ENCODE measurements at places on chromosomes 11 and 22. TPM values are rescaled to one million over a fixed set of nuclear protein-coding genes. Genes with fewer than 3 reads are reported as not detected.

DNA sequence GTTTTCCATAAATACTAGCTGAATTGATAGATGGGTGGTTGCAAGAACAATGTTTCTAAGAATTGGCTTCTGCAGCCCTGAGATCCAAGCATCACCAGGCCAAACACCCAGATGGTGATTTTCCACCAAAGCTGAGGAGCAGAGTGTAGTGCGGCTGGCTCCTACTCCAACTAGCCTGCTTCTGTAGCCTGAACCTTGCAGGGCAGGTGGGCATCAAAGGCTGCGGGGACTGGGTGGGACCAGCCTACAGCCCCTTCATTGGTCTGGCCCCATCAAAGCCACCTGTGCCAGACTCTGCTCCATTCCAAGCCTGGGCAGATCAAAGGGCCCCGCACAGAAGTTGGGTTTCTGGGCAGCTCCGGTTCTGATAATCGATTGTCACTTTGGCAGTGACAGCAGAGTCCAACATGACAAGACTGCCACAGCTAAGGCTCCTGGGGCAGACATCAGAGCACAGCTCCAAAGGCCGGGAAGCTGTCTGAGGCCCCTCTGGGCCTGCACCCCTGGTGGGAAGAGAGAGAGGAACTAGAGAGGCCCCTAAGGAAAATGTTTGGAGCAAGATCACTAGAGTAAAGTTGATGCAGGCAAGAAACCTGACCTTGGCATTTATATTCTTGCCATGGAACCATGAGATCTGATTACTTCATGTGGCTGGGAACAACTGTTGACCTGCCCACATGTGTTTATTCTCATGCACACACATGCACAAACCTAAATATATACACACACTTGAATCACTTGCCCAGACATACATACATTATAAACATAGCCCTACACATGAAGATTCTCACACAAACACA lies 582.9 kb downstream of the INSC start:
- DNase-seq, result no peak

DNA sequence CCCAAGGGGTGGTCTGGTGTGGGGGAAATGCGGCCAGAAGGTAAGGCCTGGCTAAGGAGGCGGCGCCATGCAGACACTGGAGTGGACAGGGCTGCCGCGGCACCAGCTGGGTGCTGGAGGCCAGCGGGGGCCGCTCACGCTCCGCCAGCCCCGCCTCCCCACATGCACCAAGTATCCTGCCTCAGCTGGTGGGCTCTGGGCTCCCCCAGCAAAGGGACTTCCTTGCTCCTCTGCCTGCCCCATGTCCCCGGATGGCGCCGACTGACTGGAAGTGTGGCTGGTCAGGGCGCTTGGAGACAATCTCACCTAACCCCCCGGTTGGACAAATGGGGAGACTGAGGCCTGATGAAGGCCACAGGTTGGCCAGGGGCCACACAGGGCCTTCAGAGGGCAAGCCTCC lies 7.6 kb upstream of the CHADL start:
- DNase-seq, result no peak

- no peak for DNase-seq
Observed at GRCh38 chr11:72398058-72398758, 36.1 kb downstream of the CLPB start.

DNA sequence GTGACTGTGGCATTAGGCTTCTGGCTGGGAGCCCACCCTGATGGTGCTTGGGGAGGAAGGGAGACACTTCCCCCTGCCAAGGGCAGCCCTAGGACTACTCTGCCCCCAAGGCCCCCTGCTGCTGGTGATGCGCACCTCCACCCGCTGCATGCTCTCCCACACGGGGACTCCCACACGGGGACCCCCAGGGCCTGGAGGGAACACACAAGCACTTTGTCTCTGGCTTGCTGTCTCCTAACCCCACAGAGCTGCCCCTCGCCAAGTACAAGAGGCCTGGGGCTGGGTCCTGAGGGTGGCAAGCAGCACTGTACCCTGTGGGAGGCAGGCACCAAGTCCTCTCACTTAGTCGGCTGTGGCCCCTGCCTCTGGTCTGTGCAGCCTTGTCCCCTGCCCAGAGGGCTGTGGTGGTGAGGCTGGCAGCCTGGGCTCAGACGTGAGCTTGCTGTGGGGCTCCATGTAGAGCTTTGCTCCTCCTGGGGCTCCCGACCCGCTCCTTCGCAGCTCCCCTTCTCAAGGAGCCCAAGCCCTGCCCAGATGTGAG lies 7.9 kb downstream of the LRRC75B start:
- no peak for DNase-seq

DNA sequence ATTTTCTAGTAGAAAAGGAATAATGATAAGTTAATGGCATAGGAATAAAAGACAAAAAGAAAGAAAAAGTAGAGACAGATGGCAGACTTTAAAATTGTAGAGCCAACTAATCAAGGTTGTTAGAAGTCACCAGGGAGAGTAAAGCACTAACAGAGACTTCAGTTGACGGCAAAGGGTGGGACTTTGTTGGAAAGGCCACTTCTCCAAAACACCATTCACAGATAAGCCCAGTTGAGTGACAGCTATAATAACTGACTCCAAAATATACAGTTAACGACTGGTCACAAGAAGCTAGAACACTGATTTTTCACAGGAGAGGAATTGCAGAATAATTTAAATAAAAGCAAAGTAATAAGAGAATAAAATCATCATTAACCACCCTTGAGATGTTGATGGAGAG lies 16.0 kb upstream of the SOX6 start:
- no peak for DNase-seq

- DNase-seq, result no peak
Observed at GRCh38 chr22:27097506-27097905, 440.1 kb downstream of the MIAT start.

- DNase-seq, result peak; percentile 3
Observed at GRCh38 chr11:92894197-92894596, 75.3 kb upstream of the MTNR1B start.

DNA sequence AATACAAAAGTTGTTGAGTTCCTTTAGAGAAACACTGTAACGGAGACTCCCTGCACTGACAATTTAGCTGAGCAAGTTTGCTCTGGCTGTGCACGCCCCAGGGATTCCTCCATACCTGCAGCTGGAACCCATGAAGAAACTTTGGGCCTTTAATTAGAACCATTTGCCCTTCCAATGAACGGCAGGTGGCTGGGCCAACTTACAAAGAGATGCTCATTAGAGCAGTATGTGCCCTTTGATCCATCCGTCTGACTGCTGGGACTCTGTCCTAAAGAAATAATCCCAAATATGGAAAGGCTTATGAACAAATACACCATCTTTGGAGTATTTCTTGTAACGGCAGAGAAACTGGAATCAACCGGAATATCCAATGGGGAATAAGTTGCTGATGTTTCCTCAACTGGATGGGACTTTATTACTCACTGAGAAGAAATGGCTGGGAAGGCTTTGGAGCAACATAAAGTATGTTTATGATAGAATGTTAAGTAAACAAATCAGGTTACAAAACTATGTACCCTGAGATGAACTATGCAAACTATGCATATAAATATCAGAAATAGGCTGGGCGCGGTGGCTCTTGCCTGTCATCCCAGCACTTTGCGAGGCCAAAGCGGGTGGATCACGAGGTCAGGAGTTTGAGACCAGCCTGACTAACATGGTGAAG lies 24.4 kb upstream of the FBLN1 start:
- DNase-seq, result peak; percentile 97

- no peak for DNase-seq
Observed at GRCh38 chr11:11965192-11965591, 43.2 kb downstream of the DKK3 start.

DNA sequence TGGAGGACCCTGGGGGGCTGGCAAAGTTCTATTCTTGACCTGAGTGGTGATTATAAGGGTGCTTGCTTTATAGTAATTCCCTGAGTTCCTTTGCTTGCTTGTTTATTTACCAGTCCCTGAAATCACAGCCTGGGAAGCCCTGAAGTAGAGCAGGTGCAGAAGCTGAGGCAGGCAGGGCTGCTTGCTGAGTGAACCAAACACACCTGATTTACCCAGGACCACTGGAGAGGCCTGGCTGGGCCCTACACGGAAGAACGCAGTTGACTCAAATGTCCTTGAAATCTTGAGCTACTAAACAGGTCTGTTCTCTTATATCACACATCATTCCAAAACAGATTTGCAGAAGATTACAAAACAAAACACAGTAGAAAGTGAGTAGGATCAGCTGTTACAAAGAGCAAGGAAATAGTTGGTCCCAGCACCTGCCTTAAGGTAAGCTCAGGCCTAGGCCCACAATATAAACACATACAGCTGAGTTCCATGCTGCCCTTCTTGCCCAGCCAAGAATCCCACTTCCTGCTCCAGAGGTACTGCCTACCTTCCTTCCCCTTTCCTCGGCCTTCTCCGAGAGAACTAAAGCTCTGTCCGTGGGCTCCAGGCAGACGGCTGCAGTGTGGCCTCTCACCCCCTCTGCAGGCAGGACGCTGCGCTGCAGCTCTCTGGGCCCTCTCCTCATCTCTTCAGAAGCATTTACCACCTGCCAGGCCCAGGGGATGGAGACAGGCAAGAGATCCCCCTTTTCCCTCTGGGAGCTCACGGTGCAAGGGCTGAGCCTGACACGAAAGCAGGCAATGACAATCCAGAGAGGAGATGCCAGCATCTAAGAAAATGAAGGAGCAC lies 46.1 kb upstream of the SCUBE2 start:
- peak; percentile 21 for DNase-seq

- peak; percentile 16 for DNase-seq
Observed at GRCh38 chr11:79150966-79151365, 289.9 kb downstream of the TENM4 start.

DNA sequence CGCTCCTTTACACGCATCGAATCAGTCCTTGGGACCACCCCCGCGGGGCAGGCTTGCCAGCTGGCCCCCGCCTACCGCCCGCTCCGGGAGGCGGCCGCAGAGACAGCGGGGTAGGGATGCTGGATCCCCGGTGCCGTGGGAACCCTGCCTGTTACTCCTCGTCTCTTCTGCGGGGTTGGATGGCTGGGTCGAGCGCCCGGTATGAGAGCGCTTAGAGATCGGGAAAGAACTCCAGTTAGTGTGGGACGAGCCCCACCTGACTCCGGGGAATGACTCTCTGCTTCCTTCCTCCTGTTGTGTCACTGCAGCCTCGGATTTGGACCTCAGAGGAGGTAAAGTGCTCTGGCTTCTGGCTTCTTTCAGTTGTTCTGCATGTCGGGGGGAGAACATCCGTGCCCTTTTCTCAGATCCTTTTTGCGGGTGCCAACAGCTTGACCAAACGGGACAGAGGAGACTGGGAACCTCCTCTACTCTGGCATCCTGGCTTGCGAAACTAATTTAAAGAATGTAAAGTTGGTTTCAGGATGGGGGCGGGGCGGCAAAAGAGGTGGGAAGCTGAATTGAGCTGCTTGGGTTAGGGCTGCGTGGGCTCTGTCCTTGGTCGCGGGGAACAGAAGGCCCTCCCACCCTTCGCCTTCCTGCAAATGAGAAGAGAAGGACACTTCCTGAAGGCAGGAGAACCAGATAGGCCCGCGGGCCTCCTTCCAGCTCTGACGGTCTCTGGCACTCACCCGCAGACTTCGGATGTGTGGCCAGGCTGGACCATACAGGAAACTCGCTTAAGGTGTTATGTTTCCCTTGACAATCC lies 938 bp downstream of the LAYN start:
- DNase-seq, result peak; percentile 13

DNA sequence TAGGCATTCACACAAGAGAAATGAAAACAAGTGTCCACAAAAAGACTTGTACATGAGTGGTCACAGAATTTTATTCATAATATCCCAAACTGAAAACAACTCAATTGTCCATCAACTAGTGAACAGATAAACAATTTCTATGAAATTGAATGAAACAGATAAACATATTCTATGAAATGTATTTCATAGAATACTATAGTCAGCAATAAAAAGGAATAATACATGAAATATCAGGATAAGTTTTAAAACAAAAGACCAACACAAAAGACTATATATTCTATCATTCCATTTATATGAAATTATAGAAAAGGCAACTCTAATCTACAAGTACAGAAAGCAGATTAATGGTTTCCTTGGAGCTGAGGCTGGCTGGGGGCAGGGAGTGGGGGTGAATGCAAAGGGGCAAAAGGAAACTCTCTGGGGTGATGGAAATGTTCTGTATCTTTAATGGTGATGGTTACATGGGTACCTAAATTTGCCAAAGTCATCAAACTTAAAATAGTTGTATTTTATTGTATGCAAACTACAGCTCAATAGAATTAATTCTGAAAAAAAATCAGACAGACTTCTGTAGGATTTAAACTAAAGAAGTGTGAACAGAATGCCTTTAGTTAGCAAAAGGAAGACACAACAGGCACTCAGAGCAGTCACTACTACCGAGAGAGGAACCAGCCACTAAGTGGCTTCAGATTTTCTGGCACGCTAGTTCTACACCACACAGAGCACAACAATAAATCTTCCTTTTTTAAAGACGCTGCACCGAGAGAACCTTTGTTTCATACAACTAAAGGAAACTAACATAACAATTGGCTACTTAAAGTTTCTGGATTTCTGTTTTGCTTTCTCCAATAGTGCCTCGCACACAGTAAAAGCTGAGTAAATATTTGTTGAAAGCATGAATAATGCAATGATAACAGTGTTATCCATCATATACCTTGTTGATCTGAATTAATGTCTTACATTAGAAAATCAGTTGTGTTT lies 15.4 kb downstream of the CCDC34 start:
- no peak for DNase-seq

GRCh38 chr22:49935561-49935960 lies 17.1 kb downstream of the CRELD2 start:
- no peak for DNase-seq

DNA sequence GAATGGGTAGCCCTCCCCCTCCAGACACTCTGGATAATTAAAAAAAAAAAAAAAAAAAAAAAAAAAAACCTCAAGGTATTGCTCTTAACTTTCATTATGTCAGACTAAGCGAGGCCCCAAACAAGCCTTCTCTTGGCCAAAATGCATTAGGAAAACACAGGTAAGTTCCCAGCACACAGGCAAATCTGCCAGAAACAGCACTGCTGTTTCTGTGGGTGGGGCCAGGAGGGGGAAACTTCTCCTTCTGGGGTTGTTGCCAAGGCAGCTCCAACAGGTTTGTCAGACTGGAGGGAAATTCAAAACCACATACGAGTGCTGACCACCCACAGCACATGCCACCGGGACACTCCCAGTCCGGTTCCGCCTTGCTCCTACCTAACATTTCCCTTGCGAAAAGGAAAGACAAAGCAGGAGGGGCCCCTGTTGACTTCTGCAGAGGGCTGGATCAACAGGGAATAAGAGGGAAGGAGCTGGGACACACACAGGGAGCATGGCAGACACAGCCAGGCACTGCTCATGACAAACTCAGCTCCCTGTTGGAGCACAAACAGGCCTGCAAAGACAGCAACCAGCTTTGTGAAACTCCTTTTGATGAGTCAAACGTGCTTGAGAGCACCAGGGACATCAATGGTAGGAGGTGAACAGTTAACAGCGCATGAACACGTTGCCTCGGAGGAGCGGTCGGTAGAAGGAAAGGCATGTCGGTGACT lies 55.0 kb downstream of the MYH9 start:
- DNase-seq, result peak; percentile 91

GRCh38 chr11:83011333-83012167 lies 60.1 kb downstream of the RAB30 start:
- no peak for DNase-seq

Gene CARD18
- total RNA-seq, result not detected

Gene ST14
- total RNA-seq, result not detected

Gene OR8G1
- total RNA-seq, result not detected

Gene CCDC89
- 3.7 TPM for total RNA-seq

Gene FOLH1
- total RNA-seq, result not detected

Gene EFCAB6
- total RNA-seq, result 0.43 TPM

Gene SLC43A1
- 3.6 TPM for total RNA-seq
